SW 1271 (cell line): ENCODE measurements at places on chromosomes 3 and 15.

DNA sequence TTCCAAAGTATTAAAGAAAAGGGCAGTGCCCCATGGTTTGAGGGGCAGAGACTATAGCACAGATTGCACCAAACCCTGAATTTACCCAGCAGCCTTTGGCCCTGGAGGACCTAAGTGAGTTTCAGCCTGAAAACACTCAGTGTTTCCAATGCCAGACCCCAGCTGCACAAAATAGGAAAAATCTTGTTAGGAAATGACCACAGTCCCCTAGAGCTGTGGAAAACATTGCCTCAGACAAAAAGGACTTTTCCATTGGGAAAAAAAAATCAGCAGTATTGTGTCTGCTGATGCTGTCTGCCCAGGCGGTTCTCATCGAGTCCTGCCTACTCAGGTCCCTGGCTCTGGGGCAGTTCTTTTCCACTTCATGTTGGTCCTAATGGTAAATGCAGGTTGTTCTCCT is 121.7 kb upstream of the DLG1 start:
- DNase-seq = no peak

DNA sequence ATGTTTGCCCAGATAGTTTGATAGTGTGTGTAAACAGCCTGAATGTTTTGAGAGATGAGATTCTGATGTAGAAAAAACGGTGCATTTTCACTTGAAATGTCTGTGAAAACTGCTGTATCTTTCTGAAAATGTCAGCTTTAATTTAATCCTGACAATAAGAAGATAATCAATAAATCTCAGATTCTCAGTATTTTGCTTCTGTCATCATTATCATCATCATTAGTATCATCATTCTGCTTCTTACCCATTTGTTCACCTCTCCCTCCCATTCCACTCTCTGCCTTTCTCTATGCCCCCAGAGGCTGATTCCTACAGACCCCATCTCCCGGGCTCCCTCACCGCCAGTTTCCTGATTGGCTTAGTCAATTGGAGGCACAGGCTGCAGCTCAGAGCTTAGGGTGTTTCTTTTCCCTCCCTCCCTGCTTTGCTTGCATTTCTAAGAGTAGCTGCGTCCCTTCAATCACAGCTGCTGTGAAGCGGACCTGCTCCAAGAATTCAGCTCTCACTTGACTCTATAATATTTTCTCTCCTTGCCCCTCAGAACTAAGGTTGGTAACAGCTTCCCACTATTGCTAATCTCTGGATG is 8.2 kb upstream of the SNTN start:
- no peak for DNase-seq

- DNase-seq = no peak
Observed at GRCh38 chr3:114216186-114216970, 21.0 kb downstream of the ZNF80 start.

GRCh38 chr3:171811295-171811912 is 1.1 kb upstream of the PLD1 start:
- DNase-seq = peak; percentile 22

DNA sequence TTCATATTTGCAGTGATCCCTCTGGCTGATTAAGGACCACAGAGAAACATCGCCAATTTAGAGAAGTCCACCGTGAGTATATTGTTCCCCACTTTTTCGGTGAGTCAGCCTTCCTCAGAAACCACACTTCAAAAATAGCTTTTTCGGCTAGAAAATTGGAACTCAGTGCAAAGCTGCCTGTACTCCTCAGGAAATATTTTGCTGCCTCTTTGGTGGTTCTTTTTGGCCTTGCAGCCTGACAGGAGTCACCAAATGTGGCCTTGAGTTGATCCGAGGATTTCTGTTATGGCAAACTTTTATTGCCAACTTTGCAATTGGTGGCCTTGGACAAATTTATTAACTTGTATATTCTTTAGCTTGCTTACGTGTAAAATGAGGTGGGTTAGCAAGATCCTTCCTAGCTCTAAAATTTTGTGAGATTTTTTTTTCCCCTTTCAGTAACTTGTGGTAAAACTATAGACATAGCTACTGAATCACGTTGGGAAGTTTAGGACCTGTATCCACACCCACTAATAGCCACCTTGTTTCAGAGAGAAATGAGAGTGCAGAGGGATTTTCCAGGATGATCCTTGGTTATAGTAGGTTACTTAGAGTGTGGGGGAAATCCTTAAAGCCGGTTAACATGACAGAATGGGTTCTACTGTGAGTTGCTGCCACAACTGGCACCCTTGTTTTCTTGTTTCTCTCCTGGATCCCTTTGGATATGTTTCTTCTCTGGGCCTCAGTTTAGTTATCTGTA is 9.9 kb downstream of the ARL6IP5 start:
- DNase-seq = no peak

DNA sequence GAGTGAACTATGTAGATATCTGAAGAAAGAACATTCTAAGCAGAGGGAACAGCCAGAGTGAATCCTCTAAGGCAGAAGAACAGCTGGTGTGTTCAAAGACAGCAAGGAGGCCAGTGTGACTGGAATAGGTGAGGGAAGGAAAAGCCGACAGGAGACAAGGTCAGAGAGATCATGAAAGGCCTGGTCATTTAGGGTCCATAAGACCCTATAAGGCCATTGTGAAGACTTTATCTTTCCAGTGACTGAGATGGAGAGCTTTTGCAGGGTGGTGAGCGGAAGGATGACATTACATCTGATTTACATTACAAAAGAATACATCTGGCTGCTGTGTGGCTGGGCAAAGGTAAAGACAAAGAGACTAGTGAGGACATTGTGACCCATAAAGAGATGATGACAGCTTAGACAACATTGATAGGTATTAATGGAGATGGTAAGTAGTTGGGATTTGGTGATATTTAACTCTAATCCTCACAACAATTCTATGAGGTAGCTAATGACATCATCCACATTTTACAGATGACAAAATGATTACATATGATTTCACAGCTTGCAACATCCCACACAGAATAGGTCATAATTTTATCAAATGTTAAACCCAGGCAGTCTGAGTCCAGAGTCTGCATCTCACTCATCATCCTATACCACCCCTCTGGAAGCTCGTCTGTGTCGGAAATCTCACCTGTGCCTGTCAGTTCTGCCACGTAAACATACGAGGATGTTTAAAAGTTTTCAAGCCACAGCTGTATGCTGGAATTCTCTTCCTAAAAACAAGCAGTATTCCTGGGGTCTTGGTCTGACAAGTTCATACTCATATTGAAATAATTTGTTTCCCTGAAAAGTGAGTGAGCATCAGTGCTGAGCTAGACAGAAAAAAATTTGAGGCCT is 70.2 kb upstream of the PIK3R4 start:
- DNase-seq = no peak

- DNase-seq = no peak
Observed at GRCh38 chr3:88433568-88433967, 283.8 kb downstream of the C3orf38 start.

- no peak for DNase-seq
Observed at GRCh38 chr3:45929042-45929679, 14.1 kb upstream of the CXCR6 start.

- no peak for DNase-seq
Observed at GRCh38 chr15:72340366-72340765, 20.4 kb upstream of the CELF6 start.

GRCh38 chr3:124121379-124122312 is 129.7 kb upstream of the ROPN1 start:
- DNase-seq = no peak

DNA sequence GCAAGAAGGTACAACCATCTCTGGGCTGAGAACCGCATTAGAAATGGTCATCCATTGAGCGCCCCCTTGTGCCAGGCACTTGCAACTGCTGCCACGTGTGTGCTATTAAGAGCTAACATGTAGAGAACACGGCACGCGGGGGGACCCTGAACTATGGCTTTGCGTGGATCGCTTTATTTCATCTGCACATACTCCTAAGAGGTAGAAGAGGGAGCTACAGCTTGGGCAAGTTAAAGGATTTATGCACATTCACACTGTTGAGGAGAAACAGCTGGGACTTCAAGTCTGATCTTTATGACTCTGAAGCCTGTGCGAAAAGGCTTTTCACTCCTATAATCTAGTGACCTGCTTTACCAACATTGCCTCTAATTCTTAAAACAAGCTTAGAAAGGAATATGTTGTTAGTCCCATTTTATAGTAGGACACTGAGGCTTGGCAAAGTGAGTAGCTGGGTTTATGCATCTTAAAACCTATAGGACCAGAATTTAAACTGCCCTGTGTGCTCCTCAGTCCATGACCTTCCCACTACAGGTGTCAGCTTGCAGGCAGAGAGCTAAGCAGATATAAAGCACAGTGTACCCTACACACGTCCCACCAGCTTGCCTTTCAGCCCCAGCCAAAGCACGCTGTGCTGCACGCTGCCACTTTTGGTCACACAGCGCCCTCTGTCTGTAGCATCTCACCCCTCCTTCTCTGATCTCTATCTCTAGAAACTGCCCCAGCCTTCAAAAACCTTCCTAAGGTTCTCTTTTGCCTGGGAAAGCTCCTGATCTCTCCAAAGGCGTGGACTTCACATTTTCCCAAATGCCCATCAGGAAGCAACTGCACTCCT is 57.8 kb downstream of the STARD5 start:
- DNase-seq = peak; percentile 22

DNA sequence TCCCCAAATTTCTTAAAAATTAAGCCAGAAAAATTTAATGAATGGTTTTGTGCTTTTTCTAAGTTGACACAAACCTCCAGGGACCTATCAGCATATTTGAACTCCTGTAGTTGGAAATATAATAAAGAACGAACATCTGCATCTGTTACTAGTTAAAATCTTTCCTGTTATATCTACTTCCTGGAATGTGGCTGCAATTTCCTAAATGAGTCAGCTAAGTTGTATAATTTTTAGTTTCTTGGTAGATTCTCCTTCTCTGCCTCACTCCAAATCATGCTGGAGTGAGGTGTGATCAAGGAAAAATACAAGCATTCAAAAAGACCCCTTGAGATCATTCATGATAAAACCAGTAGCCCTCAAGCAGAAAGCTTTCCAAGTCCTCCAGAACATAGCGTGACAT is 106.2 kb upstream of the MCTP2 start:
- DNase-seq = no peak

DNA sequence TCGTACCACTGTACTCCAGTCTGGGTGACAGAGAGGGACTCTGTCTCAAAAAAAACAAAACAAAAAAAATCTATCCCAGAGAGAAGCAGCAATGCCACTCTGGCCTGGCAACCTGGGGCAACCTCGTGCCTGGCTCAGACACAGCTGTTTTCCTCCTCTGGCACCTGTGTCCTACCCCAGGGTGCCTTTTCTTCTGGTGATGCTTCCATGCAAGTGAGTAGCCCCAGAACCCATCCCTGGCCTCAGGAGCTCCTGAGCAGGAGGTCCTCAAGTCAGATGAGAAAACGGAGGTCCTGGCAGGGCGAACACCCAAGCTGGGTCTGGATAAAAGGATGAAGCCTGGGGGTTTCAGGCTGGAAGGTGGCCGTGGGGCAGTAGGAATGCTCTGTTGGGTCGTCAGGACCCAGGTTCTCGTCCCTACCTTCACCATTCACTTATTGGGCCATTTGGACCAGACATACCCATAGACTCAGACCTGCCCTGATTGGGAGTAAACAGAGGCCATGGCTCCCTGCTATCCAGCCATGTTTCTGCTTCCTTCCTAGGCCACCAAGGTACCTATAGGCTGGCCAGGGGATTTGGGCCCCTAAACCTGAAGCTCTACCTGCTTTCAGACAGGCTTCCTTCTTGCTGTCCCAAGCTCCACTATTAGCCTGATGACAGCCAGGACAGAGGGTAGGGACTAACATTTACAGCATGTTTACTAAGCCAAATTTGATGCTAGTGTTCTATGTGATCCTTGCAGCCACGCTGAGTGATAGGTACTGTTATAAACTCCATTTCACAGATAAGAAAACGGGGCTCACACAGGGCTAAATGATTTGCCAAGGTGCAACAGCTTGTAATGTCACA is 102.2 kb downstream of the DAPK2 start:
- no peak for DNase-seq

- no peak for DNase-seq
Observed at GRCh38 chr15:90957031-90957790, 2.5 kb downstream of the RCCD1 start.

- peak; percentile 92 for DNase-seq
Observed at GRCh38 chr3:124986192-124987143, 51.9 kb upstream of the MUC13 start.

- no peak for DNase-seq
Observed at GRCh38 chr3:113242096-113242581, 30.8 kb downstream of the BOC start.

DNA sequence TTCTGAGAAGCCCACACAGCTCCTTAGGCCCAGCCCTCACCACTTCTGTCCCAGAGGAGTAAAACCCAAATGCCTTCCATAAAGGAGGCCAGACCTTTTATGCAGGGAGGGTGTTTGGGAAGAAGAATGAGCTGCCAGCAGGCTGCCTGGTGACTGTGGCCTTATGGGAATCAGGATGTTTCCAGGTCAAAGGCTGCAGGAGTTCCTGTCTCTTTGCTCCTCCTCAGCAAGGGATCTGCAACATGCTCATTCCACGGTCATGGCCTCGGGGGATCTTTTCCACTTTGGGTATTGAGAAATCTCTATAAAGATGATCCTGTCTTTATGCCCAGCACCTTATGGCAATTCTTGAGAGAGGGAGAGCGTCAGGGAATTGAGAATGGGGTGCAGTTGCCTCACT is 25.2 kb upstream of the MAGEF1 start:
- no peak for DNase-seq

DNA sequence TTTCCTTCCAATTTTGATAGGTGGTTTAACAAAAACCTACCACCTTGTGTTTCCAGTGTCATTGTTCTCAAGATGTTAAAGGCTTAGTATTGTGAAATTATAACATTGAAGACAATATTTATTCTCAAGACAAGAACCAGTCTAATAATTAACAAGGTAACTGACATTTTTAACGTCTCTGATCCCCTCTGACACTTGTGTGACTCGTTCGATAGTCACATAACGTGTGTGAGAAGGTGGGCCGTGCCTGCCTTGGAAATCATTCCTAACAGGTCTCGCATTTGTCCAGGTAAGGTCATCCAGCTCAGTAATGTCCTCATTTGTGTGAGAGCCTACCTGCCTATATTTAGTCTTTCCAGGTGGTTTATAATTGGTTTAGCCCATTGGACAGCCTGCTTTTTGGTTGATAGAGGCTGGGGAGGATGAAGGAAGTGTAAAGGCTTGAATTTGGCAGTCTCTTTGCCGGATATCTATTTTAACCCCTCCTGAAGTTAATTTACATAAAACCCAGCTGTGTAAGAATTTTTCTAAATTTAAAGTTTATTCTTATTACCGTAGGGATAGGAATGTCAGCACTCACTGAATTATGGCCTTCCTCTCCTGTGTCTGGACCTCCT is 94.4 kb downstream of the AKAP13 start:
- no peak for DNase-seq

DNA sequence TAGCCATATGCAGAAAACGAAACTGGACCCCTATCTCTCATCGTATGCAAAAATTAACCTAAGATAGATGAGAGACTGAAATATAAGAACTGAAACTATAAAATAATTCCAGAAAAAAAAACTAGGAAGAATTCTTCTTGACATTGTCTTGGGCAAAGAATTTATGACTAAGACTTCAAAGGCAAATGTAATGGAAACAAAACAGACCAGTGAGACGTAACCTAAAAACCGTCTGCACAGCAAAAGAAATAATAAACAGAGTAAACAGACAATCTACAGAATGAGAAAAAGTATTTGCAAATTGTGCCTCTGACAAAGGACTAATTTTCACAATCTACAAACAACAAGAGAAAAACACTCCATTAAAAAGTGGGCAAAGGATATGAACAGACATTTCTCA is 92.3 kb downstream of the FAM227B start:
- DNase-seq = no peak
